Ecto neural progenitor cell (in vitro differentiated cells): ENCODE measurements at places on chromosomes 3 and 15.

- DNase-seq, result no peak
These were observed 9.6 kb upstream of the SMAD6 start for GRCh38 chr15:66692391-66692790.

DNA sequence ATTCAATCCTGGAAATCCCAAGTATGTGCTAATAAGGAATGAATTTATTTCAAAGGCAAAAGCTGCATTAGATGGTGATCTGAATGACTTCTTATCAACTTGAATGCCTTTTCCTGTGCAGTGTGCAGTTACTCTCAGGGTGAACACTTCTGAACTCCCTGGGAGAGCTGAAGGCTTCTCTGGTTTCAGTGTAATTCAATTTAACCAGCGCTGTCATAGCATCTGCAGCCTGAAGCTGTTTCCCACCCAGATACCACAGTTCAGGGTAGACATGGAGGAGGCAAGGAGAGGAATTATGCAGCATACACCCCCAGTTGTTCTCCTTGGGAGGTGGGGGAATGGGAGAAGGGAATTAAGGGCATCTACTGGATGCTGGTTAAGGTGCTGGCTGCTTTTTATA is 49.1 kb upstream of the PRR23C start:
- DNase-seq, result no peak

DNA sequence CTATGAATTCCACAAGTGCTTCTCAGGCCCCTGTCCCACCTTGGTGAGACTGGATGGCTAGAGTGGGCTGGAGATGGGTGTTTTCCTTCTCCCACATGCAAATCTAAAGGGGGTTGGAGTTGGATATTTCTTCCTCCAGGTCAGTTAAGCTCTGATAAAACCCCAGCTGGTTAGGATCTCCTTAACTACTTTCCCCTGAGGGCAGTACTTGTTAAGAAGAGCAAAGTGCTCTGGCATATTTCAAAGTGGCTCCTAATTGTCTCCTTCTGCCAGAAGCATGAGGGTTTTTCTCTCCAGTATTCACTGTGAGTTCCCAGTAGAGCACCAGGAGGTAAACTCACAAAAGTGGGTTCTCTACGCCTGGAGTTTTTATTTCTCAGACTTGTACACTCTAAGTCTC is 31.4 kb downstream of the COL6A6 start:
- DNase-seq, result no peak

DNA sequence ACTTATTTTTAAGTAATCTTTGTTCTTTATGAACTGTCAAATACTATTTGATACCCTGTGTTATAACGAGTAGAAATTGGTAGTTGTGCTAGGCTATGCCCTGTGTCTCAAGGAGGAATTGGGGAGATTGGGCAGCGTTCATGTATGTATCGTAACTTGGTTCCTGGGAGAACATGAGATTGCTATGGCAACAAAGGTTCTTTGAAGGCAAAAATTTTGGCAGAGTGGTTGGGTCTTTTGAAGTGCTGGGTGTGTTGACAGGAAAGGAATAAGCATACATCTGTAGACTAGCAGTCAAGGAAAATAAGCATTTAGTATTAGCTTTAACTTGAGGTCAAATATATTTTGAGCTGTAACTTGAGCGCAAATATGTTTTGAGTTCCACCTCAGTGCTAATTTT is 45.3 kb downstream of the TCF12 start:
- no peak for DNase-seq

DNA sequence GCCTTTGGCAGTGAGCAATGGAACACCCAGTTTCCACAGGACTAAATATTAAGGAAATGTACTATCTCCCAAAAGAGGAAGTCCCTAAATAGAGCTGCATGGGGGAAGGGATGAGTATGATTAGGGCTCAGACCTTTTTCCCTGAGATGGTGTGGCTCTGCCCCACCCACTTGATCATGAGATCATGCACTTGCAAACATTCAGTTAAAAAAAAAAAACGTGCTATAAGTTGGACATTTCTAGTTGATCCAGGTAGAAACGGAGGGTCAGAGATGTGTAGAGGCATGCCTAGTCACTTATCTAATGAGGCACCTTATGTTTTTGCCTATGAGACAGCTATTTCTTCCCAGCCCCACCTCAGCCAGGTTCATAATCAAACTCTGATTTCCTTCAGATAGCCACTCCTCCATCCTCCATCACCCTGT is 24.5 kb upstream of the SSR3 start:
- DNase-seq, result no peak

DNA sequence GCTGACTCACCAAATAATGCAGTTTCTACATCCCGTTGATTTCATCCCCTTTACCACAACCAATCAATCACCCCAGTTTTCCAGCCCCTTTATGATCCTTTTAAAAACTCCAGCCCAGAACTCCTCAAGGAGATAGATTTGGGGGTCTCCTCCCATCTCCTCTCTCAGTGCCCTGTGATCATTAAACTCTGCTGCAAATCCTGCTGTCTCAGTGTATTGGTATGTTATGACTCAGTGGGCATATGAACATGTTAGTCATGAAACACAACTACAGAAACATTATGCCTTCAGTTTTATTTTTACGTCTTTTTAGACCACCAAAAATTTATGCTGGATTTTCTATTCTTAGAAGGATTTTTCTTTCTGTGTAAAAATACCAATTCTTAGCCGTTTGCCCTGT is 213.7 kb downstream of the DIPK2A start:
- DNase-seq, result no peak

- DNase-seq, result no peak
These were observed 20.3 kb upstream of the PROK2 start for GRCh38 chr3:71805199-71805598.

DNA sequence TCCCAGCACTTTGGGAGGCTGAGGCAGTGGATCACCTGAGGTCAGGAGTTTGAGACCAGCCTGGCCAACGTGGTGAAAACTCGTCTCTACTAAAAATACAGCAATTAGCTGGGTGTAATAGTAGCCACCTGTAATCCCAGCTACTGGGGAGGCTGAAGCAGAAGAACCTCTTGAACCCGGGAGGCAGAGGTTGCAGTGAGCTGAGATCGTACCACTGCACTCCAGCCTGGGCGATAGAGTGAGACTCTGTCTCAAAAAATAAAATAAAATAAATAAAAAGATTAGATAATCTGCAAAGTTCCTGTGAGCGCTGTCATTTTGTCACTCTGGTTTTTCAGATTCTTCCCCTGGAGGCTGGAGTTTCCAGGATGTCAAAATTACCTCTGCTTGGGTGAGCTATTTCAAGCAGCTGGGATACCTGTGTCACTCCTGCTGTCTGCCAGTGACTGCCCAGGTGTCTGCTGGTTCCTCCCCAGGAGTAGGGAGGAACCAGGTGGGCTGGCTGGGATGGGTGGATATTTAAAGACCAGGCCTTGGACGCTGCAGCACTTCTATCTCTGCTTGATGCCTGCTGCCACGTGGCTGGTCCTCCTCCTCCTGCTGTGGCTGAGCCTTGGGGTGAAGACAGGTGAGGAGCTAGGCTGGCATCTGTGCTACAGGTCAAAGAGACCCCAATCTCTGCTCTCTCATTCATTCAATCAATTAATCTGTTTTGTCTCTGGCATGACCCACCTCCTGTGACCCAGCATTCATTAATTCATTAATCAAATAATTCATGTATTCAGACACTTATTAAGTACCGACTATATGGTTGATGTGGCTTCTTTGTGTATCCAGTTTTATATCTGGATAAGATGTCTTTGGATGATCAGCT is 19.5 kb upstream of the MUC20 start:
- peak; percentile 39 for DNase-seq

- DNase-seq, result no peak
These were observed 41.2 kb downstream of the HERC1 start for GRCh38 chr15:63792584-63792983.

DNA sequence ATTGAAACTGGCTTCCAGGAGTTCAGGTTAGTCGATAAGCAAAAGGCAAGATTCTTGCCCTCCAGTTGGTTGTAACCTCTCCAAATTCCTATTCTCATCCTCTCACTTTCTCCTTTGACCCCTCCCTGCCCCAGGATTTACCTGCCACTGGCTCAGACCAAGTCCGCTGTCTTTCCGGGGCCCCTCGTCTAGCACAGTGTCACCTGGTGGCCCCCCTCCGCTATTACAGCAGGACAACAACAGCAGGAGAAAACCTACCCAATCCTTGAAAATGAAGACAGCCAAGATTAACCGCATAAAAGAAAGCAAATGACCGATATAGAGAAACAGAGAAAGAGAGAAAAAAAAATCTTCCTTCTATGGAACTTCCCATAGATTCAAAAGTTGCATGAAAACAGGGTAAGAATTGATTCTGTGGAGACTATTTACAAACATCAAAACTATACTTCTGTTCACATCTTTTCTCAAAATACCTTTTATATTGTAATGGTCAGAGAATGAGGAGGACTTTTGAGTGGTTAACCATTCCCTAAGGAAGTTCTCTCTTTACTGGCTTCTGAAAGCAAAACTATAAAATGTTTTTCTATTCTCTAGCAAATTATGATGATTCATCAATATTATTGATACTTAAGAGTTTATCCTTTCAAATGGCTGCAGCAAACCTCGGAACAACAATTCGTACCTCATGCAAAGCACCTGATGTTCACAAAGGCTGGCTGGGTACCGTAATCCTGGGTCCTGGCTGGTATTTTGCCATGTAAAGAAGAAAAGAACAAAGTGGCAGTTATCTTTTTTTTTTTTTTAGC is 10.0 kb upstream of the ST8SIA2 start:
- peak; percentile 70 for DNase-seq

DNA sequence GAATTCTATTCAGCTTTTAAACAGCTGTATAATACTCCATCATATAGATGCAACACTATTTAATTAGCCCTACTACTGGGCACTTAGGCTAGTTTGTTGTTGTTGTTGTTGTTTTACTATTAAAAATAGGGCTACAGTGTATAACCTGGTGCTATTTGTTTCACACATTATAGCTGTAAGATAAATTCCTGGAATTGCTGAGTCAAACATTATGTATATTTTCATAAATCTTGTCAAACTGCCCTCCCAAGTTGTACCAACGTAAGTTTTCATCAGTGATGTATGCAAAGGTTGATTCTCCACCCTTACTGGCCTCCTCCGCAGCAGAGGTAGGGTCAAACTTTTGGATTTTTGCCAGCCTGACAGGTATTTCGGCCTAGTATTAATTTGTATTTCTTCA is 3.8 kb upstream of the CEMIP start:
- DNase-seq, result no peak

GRCh38 chr15:41493205-41493901 is at the start of gene ITPKA:
ITPKA (plus strand) TSS chr15:41493874; CDS start chr15:41493928, 54 bp downstream.
- DNase-seq, result peak; percentile 83
